ENCODE measurements at places on chromosomes 2 and 18.

- no peak for DNase-seq
Observed at GRCh38 chr2:225842939-225843338, 443.4 kb downstream of the NYAP2 start.

- DNase-seq = peak; percentile 71
Observed at GRCh38 chr2:11738589-11739436, 7.6 kb upstream of the LPIN1 start.

DNA sequence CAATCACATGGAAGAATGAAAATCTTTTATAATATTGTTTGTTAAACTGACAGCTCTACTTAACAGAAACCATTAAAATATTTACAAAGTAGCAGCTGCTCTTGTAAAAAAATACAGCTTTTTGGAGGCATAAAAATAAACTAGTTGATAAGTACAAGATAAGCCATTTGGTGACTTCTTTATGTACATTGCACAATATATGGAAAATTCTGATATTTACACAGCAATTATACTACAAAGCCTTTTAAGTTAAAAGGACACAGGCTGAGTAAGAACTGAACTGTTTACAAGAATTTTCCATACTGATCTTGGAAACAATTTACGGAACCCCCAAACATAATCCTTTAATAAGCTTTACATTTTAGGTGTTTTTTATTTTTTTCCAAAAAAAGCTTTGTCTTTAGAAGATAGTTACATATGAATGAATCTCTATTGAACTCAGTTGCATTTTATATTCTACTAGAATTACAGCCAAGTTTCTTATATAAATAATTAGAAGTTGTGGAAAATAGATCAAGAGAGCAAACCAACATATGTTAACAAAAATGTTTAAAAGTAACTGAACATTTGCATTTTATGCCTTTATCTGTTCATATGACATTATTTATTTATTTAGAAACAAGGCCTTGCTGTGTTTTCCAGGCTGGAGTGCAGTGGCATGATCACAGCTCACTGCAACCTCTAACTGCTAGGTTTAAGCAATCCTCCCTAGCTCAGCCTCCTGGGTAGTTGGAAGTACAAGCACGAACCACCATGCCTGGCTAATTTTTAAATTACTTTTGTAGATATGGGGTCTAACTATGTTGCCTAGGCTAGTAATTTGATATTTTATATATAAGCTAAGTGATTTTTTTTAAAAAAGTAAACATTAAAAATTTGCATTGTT lies 142.5 kb downstream of the OTX1 start:
- DNase-seq = no peak

DNA sequence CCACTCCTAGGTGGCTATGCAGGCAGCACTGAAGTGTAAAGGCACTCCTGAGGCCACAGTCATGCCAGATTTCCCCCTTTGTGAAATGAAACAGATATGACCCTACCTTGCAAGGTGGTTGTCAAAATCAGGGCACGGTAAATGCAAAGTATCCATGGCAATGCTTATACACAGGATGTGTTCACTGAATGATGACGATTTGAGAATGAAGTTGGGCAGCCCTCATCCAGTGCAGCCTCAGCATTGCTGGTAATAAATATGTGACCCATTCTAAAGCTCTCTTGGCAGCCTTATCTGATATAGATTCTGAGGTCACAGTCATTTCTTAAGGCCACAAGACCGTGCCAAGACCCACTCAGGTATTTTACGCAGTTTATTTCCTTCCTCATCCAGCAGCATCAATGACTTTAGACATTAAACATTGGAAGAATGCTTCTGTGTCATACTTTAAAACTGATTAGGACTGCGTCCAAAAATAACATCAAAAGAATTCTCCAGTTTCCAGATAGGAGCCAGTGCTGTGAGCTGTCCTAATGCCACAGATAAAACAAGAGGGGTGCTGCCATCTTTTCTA lies 125.5 kb upstream of the SERTAD2 start:
- DNase-seq = peak; percentile 44

DNA sequence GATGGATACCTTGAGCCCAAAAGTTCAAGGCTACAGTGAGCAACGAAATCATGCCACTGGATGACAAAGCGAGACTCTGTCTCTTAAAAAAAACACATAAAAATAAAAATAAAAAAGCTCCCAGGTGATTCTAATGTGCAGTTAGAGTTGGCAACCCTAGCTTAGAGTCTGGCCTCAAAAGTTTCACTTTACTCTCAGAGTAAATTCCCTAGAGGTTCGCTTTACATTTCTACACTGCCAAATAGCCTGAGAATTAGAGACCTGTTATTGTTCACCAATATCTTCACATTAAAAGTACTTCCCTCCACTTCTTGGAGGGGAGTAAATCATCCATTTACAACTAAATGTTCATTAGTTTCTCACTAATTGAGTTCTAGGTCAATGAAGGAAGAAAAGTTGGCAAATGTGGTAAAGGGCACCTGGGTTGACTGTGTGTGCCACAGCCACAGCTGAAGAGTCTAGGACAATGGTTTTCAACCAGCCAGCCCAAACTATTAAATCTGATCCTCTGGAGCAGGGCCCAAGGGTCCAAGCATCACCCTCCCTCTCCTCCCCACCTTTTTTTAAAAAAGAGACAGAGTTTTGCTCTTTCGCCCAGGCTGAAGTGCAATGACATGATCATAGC lies 15.2 kb upstream of the TMEM37 start:
- no peak for DNase-seq

DNA sequence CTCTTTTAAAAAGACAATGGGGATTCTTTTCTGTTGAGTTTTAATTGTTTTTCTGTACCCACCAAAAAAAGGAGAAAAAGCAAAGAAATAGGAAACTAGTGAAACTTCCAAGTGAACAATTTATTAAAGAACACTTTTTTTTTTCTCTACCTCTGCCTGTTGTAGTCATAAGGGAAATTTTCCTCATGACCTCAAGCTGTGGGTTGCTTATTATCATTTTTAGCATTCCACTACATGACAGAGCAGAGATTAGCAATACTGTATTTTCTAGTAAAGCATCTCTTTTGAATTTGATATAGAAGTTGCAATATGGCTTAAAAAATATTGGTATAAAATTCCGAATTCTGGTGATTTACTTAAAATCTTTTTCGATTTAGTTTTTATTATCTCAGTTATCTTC lies 87.9 kb upstream of the LRRTM1 start:
- DNase-seq = no peak

DNA sequence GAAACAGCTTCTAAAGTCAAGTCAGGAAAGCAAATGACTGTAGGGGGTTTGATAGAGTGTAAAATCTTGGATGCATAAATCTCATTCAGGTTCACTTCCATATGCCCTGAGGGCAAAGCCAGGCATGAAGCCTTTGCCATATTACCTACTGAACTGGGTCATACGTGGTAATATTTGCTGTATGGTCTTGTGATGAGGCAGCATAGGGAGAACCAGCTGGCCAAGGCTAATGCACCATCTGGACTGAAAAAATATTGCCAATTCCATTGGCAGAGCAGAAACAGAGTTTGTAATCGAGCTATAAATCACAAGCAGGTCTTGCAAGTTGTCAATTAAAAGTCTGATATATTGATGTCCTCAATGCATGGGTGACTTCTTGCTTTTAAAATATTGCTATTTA lies 243.8 kb downstream of the ERBB4 start:
- no peak for DNase-seq

- DNase-seq = no peak
Observed at GRCh38 chr2:2704428-2705090, 373.5 kb upstream of the MYT1L start.

DNA sequence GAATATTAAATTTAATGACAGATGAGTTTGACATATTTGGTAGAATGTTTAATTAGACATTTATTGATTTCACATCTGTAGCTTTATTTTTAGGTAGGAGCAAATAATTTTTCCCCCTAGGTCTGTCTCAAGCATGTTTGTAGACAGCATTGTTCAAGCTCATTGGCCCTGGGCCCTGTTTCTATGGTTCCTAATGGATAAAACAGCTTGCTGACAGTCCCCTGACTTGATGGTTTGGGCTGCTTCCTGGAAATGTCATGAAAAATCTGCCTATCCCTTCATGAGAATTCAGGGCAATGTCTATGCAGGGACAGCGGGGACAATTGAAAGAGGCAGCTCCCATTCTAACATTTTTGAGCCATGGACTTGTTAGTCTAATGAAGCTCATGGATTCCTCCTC lies 14.6 kb upstream of the MEP1B start:
- DNase-seq = peak; percentile 95

- DNase-seq = no peak
Observed at GRCh38 chr2:14524803-14525080, 107.8 kb upstream of the LRATD1 start.

GRCh38 chr18:49562481-49563129 lies 748 bp downstream of the LIPG start:
- no peak for DNase-seq

- DNase-seq = no peak
Observed at GRCh38 chr18:63773551-63773950, 1.7 kb upstream of the SERPINB7 start.

DNA sequence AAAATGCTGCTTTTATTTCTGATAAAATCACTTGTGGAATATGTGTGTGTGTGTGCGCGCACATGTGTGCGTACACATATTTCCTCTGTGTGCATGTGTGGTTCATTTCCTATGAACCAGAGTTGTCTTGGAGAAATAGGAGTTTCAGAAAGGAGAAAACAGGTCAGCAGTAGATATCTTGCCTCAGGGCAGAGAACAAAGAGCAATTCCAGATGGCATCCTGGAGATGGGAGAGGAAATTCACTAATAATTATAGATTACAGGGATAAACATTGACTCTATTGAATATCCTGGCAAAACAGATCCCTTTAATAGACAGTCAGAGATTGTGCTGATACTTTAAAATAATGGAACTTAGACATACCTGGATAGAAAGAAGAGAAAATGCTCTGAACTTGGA lies 298.0 kb downstream of the TRIB2 start:
- no peak for DNase-seq

DNA sequence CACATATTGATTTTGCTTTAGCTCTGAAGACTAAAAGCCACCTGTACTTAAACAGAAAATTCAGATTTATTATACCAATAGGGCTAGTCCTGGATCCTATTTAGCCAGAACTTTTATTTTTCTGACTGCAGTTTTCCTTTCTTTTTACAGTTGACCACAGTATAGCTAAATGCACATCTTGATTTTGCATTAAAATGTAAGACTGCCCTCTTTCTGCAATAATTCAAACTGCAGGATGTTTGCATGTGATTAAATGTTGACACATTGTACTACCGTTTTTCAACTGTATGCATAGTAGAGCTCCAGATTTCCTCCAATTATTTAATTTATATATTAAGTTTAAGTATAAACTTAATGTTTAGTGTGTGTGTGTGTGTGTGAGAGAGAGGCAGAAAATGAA lies 1262.9 kb downstream of the SUCLG1 start:
- peak; percentile 74 for DNase-seq

GRCh38 chr2:221124532-221125240 lies 447.4 kb downstream of the EPHA4 start:
- no peak for DNase-seq

- DNase-seq = peak; percentile 43
Observed at GRCh38 chr2:44974064-44974715, 32.7 kb downstream of the SIX3 start.

DNA sequence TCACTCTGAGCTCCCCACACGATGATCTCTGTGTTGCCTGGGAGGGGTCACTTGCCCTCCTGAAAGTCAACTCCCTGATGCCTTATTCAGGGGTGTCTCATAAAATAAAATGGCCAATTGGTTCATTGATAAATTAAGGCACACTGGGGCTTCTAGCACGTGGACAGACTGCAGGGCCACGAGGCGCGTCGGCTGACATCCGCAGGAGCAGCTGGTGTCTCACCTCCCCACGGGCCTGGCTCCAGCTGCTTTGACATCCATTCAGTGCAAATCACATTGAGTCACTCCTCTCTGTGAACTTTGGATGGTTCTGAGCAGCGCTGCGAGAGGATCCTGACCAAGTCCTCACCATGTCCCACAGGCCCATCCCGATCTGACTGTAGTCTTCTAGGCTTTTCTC lies 4.6 kb upstream of the ST8SIA3 start:
- DNase-seq = no peak

GRCh38 chr2:101818531-101819451 lies 121.3 kb downstream of the MAP4K4 start:
- peak; percentile 89 for DNase-seq

DNA sequence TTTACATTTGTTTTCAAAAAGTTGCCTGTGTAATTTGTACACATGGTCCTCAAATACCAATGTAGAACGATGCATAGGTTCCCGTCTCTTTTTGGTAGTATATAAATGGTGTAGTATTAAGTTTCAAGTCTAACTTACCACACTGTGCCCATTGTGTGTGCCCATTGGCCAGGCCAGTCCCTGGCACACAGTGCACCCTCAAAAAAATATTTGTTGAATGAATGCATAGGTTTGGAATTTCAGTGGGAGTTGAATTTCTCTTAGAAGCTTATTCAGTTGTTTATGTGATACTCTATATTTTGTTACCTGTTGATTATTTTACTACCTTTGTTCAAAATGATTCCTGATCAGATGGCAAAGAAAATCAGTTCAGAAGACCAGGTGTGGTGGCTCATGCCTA lies 30.1 kb downstream of the IDH1 start:
- no peak for DNase-seq

- DNase-seq = peak; percentile 59
Observed at GRCh38 chr18:30889519-30890301, 152.8 kb downstream of the DSC3 start.

GRCh38 chr2:221360742-221361141 lies 211.4 kb downstream of the EPHA4 start:
- DNase-seq = no peak

DNA sequence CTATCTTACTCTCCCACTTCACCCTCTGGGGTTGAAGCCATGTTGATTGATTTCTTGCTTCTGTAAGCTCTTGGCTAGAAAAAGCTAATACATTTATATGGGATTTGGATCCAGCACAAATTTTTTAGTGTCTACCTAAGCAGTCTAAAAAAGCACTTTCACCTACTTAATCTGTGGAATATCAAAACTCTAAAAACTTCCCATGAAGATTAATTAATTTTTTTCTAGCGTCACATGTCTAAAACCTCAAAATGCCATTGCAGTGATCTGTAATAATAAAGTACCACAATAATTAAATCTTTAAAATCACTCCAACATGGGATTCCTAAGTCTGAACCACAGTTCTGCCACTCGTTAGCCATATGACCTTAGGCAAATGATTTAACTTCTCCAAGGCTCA lies 180.1 kb downstream of the EN1 start:
- DNase-seq = no peak

- peak; percentile 52 for DNase-seq
Observed at GRCh38 chr2:226656367-226656766, 143.3 kb downstream of the IRS1 start.

GRCh38 chr2:144947709-144948037 lies 427.8 kb upstream of the ZEB2 start:
- no peak for DNase-seq

GRCh38 chr2:144500563-144500962 lies 19.4 kb downstream of the ZEB2 start:
- peak; percentile 33 for DNase-seq

GRCh38 chr2:151246152-151246551 lies 15.5 kb downstream of the RBM43 start:
- DNase-seq = no peak

GRCh38 chr2:240884221-240884620 lies 11.7 kb downstream of the MAB21L4 start:
- DNase-seq = no peak

GRCh38 chr2:128012698-128013097 lies 15.2 kb downstream of the SAP130 start:
- DNase-seq = no peak

All from lung (tissue), 17 donors.